Islet precursor cell (in vitro differentiated cells): ENCODE measurements at places on chromosomes 4 and X.

DNA sequence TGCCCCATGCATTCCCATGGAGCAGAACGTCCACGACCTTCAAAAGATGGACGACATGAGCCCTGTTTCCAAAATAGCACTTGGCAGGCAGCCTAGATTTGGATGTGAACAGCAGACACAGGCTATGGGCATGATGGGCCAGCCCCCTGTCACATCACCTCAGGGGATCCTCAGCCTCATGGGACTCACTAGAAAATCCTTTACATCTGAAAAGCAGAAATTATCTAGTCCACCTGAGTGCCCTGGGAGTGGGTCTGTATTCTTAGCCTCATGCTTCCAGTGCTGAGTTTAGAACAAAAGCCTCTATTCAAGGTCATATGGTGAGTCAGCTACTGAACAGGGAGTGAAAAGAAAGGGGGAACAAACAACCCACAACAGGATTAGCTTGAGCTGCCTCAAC is 35.8 kb downstream of the GRIA3 start:
- DNase-seq: peak; percentile 73

DNA sequence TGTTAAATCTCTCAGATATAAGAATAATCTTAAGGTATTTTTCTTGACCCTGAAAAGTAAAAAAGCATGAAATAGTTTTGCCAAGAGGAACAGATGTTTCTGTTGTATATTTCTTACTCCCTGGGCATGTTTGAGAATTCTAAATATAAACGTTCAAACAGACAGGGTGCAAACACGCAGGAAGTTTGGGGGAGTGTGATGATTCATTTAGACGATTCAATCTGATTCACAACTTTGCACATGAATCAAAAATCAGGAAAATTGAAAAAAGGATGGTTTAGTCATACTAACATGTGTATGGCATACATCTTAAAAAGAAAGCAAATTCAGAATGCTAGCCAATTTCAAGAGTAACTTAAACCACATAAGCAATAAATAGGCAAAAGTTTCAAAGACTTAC is 340.3 kb upstream of the GRID2 start:
- no peak for DNase-seq

DNA sequence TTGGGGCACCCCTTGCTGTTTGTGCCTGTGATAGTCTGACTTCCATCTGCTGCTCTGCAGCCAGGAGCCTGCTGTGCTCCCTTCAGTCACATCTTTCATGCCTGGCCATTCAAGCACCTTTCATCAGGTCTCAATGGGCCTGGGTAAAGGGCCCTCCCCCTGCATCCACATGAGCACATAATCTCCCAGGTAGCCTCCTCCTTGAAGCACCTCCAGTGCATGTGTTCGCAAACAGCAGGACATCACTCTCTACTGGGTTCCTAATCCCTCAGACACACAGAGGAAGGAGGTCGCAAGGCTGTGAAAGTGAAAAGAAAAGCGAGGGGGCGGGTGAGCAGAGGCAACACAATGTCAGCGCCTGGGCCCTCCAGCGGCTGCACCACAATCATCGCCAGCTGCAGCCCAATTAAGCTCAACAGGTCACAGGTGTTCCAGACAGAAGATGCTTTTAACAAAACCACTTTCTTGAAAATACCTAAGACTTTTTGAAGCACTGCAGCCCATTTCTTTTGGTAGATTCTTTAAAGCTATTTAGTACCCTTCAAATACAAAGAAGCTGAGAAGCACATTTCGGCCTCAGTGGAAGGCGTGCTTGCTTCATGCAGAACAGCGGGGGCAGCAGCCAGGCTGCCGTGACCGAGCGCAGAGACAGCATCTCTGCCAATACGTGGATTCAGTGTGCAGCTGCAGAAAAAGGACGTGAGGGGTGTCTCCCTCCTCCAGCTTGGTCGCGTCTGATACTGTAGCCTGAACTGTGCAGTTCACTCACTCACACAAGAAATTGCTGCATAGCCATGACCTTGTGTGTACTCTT is 92.2 kb upstream of the SPRY1 start:
- peak; percentile 57 for DNase-seq

GRCh38 chr4:82462415-82462831 is 32.0 kb downstream of the ENOPH1 start:
- DNase-seq: peak; percentile 89

GRCh38 chrX:150763810-150764209 is 70.6 kb downstream of the MTMR1 start:
- peak; percentile 59 for DNase-seq

DNA sequence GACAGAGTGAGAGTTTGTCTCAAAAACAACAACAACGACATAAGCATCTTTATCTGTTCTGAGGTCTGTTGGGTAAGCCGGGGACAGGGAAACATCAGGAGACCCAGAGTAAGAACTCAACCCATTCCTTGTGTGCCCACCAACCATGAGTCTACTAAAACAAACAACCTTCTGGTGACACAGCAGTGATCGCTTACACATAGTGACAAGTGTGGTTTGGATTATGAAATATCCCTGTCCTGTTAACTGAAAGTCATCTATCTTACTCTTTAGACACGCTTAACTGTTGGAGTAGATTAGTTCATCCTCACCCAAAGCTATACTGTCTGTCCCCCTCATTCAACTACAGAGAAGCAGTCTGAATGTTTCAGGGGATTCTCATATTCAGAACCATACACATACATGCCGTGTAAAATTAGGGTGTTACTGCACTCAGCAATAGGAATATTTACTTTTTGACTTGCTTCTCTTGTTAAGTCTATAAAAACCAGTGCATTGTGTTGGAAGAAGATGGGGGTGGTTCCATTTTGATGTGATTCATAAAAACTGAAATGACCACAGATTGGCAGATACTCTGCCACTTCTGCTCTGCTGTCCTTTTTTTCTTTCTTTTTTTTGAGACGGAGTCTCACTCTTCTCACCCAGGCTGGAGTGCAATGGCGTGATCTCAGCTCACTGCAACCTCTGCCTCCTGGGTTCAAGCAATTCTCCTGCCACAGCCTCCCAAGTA is 27.4 kb downstream of the PHKA2 start:
- DNase-seq: no peak

DNA sequence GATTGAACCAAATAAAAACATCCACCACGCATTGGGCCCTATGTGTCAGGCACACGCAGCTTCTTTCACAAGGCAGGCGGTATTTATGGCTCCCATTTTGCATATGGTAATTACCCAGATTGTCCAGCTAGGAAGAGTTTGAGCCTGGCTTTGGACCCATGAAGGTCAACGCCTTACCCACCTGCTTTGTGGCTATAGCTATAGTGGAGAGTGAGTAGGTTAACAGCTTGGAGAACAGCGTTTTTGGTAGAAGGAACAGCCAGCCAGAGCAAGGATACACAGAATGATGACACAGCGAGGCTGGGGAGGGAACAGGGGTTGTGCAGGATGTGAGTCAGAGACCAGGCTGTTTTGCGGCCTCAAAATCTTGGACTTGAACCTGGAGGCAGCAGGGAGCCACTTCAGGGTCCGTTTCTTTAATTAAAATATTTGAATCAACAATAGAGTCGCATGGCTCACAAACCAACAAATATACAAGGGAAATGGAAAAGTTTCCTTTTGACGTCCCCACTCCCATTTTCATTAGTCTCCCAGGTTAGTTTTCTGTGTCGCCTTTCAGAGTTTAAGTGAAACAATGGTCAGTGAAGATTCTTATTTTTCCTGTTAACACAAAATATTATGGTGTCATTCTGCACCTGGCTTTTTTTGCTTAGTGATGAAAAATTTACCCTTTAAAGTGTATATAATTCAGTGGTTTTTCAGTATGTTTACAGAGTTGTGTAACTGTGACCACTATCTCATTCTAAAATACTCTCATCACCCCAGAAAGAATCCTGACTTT is 118.2 kb upstream of the STX18 start:
- DNase-seq: peak; percentile 71

GRCh38 chr4:122625156-122625555 is 4.3 kb upstream of the IL21 start:
- DNase-seq: no peak

- no peak for DNase-seq
These were observed 95.0 kb downstream of the PHOX2B start for GRCh38 chr4:41653523-41653922.
